ENCODE measurements at places on chromosomes 13 and 19.

GRCh38 chr19:49677231-49677900 lies at the start of gene PRMT1:
Gene PRMT1, plus strand, starts transcription at chr19:49677271. Its CDS starts 10 bp downstream, at chr19:49677281.
- peak; percentile 60 for DNase-seq

- no peak for DNase-seq
Observed at GRCh38 chr19:5466072-5466471, 10.9 kb downstream of the ZNRF4 start.

DNA sequence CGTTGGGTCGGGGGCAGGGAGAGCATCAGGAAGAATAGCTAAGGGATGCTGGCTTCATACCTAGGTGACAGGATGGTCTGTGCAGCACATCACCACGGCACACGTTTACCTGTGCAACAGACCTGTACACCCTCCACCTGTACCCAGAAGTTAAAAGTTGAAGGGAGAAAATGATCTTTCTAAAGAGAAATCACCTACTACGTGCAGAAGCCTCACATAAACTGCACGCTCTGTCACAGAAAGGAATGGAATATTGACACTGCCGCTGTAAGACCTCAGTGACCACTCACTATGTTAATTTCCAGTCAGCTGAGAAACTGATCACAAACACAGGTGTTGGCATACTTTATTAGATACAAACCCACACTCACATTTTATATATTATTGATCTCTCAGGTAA lies 26.8 kb downstream of the LAMP1 start:
- DNase-seq: no peak

- no peak for DNase-seq
Observed at GRCh38 chr19:5542665-5543064, 25.1 kb downstream of the TINCR start.

- DNase-seq: no peak
Observed at GRCh38 chr19:33047422-33047821, 17.3 kb downstream of the RHPN2 start.

DNA sequence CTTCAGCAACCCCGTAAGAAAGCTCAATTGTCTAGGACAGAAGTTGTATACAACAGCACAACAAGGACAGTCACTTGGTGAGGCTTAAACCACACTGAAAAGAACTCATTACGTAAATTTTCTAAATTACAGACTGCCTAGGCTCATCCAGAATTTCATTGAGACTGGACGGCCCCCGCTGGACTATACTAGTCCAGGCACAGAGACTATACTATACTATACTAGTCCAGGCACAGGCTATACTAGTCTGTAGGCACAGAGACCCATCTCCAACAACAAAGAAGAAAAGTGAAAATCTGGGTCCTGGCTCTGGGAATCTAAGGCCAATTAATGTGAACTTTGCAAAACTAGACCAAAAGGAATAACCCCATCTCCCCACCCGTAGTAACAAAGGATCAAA lies 700 bp downstream of the ZNF816 start:
- no peak for DNase-seq
